ENCODE measurements at places on chromosomes 16 and 17.

- DNase-seq = no peak
Measured at GRCh38 chr17:44850612-44851011, 2.9 kb downstream of the HIGD1B start.

GRCh38 chr17:48767263-48767774 lies 38.8 kb upstream of the HOXB13 start:
- DNase-seq = no peak

DNA sequence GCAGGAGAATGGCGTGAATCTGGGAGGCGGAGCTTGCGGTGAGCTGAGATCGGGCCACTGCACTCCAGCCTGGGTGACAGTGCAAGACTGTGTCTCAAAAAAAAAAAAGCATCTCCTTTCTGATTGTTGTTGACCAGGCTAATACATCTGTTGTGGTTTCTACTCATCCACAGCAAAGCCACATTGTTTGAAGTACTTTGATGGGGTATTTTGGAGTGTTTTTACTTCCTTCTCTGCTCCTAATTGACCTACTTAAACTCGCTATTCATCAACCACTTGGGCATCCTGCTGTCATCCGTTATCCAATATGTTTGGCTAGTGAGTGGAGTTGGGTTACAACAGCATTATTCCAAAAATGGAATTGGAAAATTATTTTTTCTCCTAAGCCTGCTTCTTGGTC lies 3.5 kb upstream of the CDC27 start:
- no peak for DNase-seq

DNA sequence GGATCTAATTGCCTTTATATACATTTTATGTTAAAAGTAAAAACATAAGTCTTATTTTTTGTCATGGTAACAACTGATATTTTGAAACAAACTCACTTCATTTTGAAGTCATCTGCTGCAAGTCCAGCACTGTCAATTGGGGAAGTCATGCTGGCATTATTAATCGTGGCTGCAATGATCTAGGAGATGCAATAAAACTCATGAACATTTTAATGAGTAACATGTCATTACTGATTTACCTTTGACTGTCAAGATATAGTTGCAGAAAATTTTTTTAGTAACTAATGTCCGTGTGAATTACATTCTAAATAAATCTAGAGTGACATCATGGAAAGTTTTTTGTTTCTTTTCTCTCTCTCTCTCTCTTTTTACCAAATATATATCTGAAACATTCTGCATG lies 17.3 kb upstream of the KRT24 start:
- DNase-seq = no peak
